ENCODE measurements at places on chromosomes 6 and 20. TPM values are rescaled to one million over a fixed set of nuclear protein-coding genes. Genes with fewer than 3 reads are reported as not detected.

Gene NKX2-2
- 0.60 TPM for total RNA-seq

Gene CST7
- total RNA-seq: 3.3 TPM

Gene CTCFL
- total RNA-seq: not detected

Gene EFCAB8
- not detected for total RNA-seq

Gene MOG
- not detected for total RNA-seq

Gene DEFB132
- total RNA-seq: not detected

Gene TAGAP
- 10.0 TPM for total RNA-seq

Gene RAET1L
- not detected for total RNA-seq

- H3K27me3 ChIP-seq: no peaks in the 10 kb centered on the region
- H3K27ac ChIP-seq: peak overlapping the region; percentile 81
- H3K4me1 ChIP-seq: peaks cover 7% of the 10 kb centered on the region
- DNase-seq: peak; percentile 43
These were observed 31.0 kb downstream of the DAAM2 start for GRCh38 chr6:39822846-39823815.

- H3K4me3 ChIP-seq: no peak overlapping the region
- DNase-seq: peak; percentile 42
- peak overlapping the region; percentile 29 for H3K27ac ChIP-seq
These were observed 73.8 kb upstream of the SCP2D1 start for GRCh38 chr20:18739751-18740166.

- H3K4me3 ChIP-seq: no peak within 1 kb of the TSS
- no peak for DNase-seq
- H3K36me3 ChIP-seq: no peaks in the 10 kb centered on the region
- peaks cover 96% of the 10 kb centered on the region for H3K27me3 ChIP-seq
- H3K4me1 ChIP-seq: no peaks in the 10 kb centered on the region
- no peak within 1 kb of the TSS for H3K27ac ChIP-seq
These were observed at the start of gene LAMP5 for GRCh38 chr20:9514461-9515213. Gene LAMP5, plus strand, starts transcription at chr20:9514590. Its CDS starts 263 bp downstream, at chr20:9514853.

- H3K27ac ChIP-seq: no peak overlapping the region
- H3K4me3 ChIP-seq: no peak overlapping the region
- no peaks in the 10 kb centered on the region for H3K4me1 ChIP-seq
These were observed 44.0 kb upstream of the COL21A1 start for GRCh38 chr6:56291302-56291917.

GRCh38 chr6:147418523-147418922 is 90.0 kb upstream of the SAMD5 start:
- H3K27me3 ChIP-seq: no peaks in the 10 kb centered on the region
- no peak overlapping the region for H3K4me3 ChIP-seq
- DNase-seq: no peak

- H3K27ac ChIP-seq: no peak overlapping the region
- H3K4me3 ChIP-seq: no peak overlapping the region
- H3K4me1 ChIP-seq: no peaks in the 10 kb centered on the region
- no peaks in the 10 kb centered on the region for H3K27me3 ChIP-seq
- no peaks in the 10 kb centered on the region for H3K36me3 ChIP-seq
These were observed 252.4 kb upstream of the IRAK1BP1 start for GRCh38 chr6:78614961-78615360.

DNA sequence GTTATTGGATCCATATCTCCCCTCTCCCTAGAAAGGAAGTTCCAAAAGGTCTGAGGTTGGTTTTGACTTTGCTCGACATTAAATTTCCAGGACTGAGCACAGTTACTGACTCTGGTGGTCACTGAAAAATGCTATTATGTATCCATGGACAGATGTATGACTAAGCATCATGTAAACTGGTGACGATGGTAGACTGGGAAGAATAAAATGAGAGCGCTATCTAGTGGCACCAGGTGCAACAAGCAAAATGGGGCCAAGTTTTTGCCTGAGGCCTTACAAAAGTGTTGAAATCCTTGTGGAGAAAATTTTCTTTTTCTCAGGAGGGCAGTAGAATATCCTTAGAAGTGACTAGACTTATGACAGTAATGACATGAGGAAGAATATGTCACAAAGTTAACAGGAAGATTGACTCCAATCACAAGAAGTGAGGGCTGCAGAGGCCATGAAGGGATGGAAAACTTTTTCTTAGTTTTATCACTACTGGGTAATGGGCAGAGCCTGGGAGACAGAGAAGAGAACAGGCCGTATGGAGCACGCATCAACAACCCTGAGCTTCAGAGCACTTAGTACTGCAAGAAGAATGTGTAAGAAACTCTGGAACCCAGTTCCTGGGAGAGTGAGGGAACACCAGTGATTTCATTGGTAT is 88.9 kb upstream of the ELOVL5 start:
- H3K27ac ChIP-seq: no peak overlapping the region
- H3K4me3 ChIP-seq: no peak overlapping the region
- peaks cover 4% of the 10 kb centered on the region for H3K4me1 ChIP-seq
- no peak for DNase-seq
- H3K36me3 ChIP-seq: no peaks in the 10 kb centered on the region
- no peaks in the 10 kb centered on the region for H3K27me3 ChIP-seq

- no peak for DNase-seq
- no peaks in the 10 kb centered on the region for H3K27me3 ChIP-seq
- peaks cover 84% of the 10 kb centered on the region for H3K4me1 ChIP-seq
- H3K27ac ChIP-seq: peak overlapping the region; percentile 90
- no peaks in the 10 kb centered on the region for H3K36me3 ChIP-seq
- peak overlapping the region; percentile 46 for H3K4me3 ChIP-seq
These were observed 50.0 kb upstream of the DST start for GRCh38 chr6:56692523-56693245.

- no peak overlapping the region for H3K27ac ChIP-seq
- H3K27me3 ChIP-seq: no peaks in the 10 kb centered on the region
- no peaks in the 10 kb centered on the region for H3K36me3 ChIP-seq
- DNase-seq: no peak
- H3K4me3 ChIP-seq: no peak overlapping the region
These were observed 18.8 kb downstream of the SYNDIG1 start for GRCh38 chr20:24488064-24488799.

DNA sequence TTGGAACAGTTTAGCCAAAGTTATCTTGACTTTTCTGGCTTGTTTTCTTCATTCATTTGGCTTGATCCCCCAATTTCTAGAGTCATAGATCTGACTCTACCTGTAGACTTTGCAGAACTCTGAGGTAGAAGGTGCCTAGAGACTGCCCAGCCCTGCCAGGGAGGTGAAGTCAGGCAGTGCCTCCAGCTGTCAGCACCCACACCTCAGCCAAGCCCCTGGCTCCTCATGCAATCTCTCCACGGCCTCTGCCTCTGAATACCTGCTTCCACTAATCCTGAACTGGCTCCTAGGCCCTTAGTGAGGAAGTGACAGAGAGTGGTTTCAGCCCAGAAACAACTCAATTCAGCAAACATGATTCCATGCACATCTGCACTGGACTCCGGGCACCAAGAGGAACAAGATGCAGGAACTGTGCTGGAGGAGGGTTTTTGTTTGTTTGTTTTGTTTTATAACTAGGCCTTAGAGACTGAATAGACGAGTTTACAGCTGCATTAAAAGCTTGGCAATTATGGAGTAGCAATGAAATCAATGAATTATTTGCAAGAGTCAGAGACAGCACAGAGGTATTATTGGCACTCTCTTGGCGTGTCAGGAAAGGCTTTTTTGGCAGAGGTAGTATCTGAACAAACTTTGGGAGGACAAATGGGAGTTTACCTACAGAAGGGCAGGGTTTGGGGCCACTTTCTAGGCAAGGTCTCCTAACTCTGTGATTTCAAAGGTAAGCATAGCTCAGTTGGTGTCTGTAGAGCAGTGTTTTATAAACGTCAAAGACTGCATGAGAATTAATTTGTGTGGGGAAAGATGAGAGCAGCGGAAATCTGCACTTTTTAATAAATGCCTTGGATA is 25.2 kb downstream of the TGM3 start:
- no peak overlapping the region for H3K27ac ChIP-seq
- DNase-seq: no peak
- no peaks in the 10 kb centered on the region for H3K36me3 ChIP-seq
- H3K4me1 ChIP-seq: no peaks in the 10 kb centered on the region
- no peak overlapping the region for H3K4me3 ChIP-seq

DNA sequence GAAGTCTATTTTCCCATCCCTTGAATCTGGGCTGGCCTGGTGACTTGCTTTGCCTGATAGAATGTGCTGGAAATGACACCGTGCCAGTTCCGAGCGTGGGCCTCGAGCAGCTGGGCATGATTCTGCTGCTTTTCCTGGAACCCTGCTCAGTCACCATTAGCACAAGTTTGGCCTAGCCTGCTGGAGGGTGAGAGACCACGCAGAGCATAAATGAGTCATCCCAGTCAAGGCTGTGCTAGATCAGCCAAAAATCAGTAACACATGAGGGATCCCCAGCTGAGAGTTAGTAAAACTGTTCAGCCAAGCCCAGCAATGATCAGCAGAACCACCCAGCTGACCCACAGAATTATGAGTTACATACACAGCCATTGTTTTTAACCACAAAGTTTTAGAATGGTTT is 74.8 kb upstream of the TOP1 start:
- no peaks in the 10 kb centered on the region for H3K4me1 ChIP-seq
- no peaks in the 10 kb centered on the region for H3K27me3 ChIP-seq
- DNase-seq: no peak
- H3K4me3 ChIP-seq: no peak overlapping the region
- H3K36me3 ChIP-seq: no peaks in the 10 kb centered on the region

Measured in transverse colon (tissue), 4 donors.